ENCODE measurements at places on chromosomes 2 and 18.

- no peak for DNase-seq
Observed at GRCh38 chr2:236113425-236113824, 54.8 kb downstream of the GBX2 start.

DNA sequence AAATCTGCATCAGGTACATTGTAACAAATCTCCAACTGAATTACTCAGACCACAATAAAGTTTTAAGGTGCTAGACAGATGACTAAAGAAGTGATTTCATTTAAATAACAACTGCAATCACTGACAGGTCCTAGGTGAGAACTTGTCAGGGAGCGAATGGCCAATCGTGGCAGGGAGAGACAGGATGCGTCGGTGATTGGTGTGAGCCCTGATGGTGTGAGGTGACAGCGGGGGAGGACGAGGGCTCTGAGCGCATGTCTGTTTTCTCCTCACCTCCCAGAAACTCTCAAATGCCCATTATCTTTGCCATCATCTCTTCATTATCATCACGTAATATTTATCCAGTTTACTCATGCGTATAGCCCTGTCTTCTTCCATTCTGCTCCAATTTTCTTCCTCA lies 207.9 kb upstream of the LYPD1 start:
- no peak for DNase-seq

GRCh38 chr2:26559556-26559955 lies 81.6 kb downstream of the CIB4 start:
- no peak for DNase-seq

DNA sequence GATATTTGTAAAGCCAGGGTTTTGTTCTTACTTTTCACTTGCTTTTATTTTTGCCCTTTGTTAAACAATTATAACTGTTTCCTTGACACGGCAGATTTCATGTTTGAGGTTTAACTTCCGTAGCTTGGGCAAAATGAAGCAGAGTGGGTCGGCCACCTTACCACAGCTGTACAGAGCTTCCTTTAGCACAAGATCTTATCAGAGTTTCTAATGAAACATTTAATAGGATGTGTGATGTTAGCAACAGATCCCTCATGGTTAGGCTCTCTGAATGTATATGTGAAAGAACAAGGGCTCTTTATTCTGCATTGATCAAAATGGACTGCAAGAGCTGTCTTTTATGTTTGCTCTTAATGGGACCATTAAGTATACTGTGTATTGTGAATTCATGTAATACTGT lies 22.3 kb downstream of the RNF125 start:
- no peak for DNase-seq

DNA sequence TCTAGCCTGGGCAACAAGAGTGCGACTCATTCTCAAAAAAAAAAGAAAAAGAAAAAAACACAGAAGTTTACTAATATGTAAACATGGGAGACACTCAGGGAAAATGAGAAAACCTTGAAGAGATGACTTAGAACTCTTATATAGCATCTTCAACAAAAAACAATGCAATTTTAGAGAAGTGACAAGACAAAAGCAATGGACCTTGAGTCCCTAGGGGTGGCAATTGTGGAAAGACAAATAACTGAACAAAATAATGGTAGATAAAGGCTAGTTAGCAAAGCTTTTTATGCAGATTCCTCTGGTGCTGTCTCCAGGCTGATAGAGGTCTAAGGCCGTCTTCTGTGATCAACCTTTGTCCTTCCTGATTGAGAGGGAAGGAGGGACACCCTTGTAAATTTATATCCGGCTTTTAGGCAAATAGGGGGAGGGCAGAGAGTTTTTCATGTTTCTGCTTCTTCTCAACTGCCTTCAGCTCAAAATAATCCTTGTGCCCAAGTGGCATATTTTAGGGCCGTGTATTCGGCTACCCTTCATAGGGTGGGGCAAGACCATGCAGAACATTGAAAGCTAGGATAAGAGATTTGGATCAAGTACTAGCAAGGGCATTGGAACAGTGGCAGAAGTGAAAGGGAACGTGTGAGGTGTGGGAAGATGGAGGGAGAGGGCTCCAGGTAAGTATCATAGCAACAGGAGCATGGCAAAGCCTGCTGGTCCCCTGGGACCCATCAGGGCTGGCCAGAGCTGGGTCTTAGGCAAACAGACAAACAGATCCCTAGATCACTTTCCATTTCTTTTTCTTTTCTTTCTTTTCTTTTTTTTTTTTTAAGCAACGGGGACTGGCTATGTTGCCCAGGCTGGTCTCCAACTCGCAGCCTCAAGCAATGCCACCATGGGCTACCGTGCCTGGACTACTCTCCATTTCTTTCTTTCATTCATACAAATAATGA lies 116.2 kb upstream of the STPG4 start:
- DNase-seq, result peak; percentile 57

GRCh38 chr2:67471681-67472080 lies 74.5 kb downstream of the ETAA1 start:
- DNase-seq, result no peak

GRCh38 chr2:168632709-168633121 lies 169.7 kb upstream of the NOSTRIN start:
- no peak for DNase-seq

GRCh38 chr2:24543252-24543651 lies 52.2 kb downstream of the NCOA1 start:
- DNase-seq, result no peak

GRCh38 chr2:64404743-64405142 lies 49.2 kb upstream of the LGALSL start:
- DNase-seq, result no peak

DNA sequence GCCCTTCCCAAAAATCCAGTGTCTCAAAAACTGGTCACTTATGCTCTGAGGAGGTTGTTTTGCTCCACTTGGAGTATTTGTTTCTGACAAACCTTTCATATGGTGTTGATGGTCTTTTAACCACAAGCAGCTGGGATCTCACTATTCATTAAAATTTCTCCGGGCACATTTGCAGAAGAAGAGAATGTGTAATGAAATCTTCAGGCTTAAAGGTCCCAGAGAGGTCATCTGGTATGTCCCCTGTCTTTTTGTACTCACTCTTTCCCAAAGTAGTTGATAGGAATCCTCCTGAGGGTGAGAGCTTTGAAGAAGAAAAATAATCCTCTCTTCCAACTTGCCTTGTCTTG lies 430.8 kb downstream of the SETBP1 start:
- DNase-seq, result no peak

- no peak for DNase-seq
Observed at GRCh38 chr2:12071318-12071717, 324.9 kb downstream of the LPIN1 start.

DNA sequence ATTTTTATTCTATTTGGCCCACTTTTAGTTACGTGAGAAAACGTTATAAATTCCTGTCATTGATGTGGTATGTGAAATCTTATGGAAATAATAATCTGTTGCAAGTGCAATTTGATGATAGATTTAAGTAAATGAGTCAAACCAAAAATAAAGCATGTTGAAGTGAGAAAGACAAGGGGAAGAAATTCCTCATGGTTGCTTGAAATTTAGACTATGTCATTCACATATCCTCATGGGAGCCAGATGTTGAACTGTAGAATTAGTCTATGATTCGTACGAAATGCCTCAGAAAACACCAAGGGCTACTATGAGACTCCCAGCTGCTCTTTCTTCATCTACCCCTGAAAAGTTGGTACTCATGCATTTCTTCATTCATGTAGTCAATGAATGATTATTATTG lies 55.7 kb downstream of the KLHL14 start:
- DNase-seq, result no peak

GRCh38 chr2:218985325-218986091 lies 524 bp upstream of the FEV start:
- no peak for DNase-seq

DNA sequence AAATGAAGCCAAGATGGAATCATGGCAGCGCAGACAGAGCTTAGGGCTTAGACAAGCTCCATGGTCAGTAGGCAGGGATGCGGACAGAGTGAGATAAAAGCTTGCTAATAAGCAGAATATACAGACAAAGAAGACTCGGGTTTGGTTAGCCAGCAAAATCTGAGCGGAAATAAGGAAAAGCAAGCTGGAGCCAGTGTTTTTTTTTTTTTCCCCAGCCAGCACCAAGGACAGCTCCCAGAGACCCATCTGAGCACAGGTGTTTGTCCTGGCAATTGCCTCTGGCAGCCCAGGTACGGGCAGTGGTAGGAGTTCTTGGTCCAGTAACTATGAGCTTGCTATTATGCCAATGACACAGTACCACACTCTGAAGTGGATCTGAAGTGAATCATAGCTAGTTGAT lies 187.6 kb downstream of the ADCYAP1 start:
- DNase-seq, result no peak

DNA sequence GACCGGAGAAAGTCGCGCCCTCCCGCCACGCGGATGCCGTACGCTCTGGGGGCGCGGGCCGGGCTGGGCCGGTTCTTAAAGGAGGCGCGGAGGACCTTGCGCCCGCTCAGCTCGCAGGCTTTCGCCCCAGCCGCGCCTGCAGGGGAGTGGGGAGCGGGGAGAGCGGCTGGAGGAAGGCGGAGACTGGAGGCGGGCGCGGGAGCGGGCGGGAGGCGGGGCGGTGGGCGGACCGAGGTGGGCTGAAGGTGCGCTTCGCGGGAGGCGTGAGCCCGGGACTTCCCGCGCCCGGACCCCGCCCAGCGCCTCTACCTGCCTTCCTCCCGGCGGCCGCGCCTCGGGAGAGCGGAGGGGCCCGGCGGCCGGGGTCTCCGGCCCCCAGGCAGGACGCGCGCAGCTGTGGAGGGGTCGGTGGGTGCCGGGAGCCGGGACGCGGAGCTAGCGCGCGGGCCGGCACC lies at the start of gene ADRA2B:
TSS of gene ADRA2B (minus strand) at position 148 of the 455 bp plus-strand sequence. CDS start 422 bp downstream, outside the sequence.
- DNase-seq, result peak; percentile 23

DNA sequence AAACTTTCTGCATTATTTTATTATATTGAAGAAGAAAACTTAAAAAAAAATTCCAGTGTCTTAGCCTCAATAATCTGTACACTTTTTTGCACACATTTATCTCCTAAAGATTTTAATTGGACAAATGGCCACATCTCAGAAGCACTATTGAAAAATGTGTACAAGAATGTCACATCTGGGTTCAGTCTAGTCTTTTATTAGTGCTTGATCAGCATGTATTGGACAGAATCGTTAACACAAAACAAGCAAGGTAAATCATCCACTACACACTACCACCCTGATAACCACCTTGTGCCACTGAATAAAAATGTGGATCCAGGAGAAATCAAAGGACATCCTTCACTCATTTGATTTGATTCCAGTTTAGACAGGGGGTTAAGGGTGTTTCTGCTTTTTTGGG lies 554.8 kb downstream of the ARHGAP15 start:
- no peak for DNase-seq

GRCh38 chr2:127072970-127073369 lies 34.0 kb downstream of the BIN1 start:
- no peak for DNase-seq

DNA sequence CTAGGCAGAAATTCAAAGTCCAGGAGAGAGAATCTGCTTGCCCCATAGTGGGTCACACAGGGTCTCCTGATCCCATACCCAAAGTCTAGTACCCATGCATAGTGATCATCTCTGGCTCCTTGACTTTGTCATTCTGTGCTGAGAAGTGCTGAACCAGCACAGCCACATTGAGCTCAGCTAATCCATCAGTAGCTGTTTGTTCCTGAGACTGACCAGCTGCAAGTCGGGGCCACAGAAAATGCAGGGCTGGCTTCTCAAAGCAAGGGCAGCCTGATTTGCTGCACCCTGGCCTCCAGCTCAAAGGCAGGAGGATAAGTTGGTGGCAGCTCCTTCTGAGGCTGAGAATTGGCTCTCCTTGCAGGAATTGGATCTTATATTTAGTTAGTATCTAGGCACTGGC lies 72.2 kb downstream of the LYPD1 start:
- DNase-seq, result no peak

DNA sequence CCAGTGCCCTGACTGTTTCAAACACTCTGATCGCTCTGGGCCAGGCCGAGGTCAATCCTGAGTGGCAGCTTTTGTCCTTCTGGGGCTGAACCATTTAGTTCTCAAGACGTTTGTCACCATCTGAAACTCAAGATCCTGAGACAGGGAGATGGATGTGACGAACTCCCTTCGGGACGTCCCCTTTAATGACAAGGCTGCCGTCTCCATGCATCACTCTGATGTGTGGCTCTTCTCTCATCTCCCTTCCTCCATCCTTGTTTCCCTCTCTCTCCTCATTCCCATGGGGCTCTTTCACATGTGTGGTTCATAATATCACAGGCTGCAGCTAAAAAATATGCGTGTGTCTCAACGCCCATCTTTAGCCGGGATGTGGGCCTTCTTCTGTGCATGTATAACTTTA lies 189.6 kb downstream of the DNER start:
- DNase-seq, result no peak

GRCh38 chr2:201644001-201644400 lies 698 bp upstream of the TMEM237 start:
- DNase-seq, result peak; percentile 68

DNA sequence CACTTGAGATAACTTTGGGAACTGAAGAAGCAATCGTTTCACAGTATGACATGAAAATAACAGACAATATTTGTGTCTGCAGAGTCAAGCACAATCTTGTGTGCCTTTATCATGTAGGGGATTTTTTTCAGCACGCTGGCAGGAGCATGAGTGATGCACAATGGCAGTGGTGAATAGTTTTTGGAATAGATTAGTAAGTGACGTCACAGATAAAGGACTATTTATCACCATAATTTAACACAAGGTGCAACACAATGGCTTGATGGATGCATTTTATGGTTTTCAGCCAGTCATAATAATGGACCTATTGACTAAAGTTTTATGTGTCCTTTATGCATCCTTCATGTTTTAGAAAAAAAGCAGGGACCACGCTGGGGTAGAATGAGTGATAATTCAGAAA lies 559.8 kb upstream of the FANCL start:
- no peak for DNase-seq

GRCh38 chr2:28398101-28398834 lies 5.6 kb downstream of the FOSL2 start:
- DNase-seq, result no peak

- DNase-seq, result no peak
Observed at GRCh38 chr2:141027221-141027620, 1103.6 kb downstream of the LRP1B start.

DNA sequence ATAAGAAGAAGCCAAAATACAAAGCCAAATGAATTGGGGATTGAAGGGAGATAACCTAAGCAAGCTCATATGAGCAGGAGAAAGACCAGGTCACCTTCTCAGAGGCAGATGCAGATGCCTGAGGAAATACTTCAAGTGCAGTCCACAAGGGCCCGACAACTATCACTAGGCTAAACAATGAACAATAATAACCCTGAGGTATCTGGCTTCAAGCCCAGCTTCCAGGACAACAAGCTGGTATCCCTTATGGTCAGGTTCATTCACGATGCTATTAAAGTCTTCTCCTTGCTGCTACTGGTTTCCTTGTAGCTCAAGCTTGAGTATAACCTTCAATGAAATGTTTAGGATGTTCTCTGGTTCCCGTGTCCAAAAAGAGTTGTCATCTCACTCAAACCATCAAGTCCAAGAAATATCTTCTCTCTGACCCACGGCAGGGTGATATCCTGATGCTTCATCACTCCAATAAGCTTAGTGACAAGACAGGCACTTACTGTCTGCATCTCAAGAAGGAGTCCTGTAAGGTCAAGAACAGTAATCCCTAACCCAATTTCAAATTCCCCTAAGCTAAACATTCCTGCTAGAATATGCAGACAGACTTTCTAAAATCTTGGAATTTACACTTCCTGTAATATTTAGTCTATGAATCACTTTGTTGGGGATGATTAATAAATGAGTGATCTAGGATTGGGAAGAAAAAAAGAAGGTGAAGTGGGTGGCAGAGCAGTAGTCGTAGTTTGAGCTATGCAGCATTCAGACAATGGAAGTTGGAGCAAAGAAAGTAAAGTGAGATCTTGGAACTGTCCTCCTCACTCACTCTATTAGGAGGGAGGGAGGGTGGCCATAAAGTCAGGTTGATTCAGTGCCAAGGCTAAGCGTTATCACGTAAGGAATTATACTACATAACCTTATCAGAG lies 33.1 kb downstream of the CHN1 start:
- DNase-seq, result peak; percentile 63

GRCh38 chr2:241351640-241352031 lies 4.4 kb upstream of the FARP2 start:
- no peak for DNase-seq
